ENCODE measurements at places on chromosomes 1 and 21.

DNA sequence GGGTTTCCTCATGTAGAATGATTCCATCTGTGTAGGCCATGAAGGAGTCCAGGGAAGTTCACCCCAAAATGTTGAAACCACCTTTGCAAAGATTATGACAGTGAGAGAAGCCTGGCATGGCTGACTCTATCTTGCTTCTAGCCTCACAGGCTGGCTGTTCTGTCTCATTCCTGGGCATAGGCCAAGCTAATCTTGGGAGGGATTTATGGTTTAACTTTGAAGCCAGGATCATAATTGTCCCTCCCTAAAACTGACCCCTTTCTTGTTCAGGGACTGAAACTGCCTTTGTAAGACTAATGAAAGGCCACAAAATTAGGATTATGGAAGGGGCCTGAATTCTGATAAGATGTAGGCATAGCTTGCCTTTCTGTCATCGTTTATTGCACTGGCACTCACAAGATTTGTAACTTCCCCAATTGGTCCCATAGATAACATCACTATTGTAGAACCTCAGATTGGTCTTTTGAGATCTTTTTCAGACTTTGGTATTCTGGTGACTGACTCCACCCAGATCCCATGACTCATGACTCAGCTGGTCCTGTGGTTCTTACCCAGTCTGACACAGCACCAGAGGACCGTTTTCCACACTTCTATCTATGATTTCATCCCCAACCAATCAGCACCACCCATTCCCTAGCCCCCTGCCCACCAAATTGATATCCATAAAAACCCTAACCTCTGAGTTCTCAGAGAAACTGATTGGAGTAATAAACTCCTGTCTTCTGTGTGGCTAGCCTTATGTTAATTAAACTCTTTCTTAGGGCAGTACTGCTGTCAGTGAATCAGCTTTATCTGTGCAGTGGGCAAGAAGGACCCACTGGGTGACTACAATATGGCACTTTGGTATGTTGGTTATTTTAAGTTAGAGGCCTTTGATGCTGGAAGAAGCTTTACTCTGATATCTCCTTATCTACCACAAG is 13.6 kb upstream of the LAMTOR5 start:
- DNase-seq = no peak

DNA sequence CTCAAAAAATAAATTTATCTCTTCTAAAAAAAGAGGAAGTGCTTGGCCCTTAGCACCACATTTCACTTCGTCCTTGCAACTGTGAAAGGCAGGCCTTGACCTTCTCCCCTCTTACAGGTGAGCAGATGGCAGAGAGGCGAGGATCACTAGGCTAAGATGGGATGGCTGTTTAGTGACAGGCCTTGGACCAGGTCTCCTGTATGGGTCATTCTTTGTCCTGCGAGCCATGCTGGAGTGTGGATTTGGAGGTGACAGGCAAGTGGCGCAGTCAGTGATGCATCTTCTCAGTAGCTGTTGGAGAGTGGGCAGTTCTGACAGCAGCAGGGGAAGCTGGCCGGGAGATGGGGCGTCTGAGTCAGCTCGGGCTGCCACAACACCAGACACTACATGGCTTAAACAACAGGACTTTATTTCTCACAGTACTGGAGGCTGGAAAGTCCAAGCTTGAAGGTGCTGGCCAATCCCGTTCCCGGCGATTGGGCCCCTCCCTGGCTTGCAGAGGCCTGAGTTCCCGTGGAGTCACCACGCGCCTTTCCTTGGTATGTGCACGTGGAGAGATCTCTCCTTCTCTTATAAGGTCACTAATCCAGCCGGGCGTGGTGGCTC is 16.5 kb downstream of the SLC27A3 start:
- H3K27me3 ChIP-seq = no peaks in the 10 kb centered on the region
- H3K4me1 ChIP-seq = peaks cover 16% of the 10 kb centered on the region
- H3K4me3 ChIP-seq = no peak overlapping the region
- no peak overlapping the region for H3K27ac ChIP-seq
- no peak for DNase-seq

GRCh38 chr21:25887646-25888306 is 153.0 kb downstream of the GABPA start:
- H3K4me1 ChIP-seq = no peaks in the 10 kb centered on the region
- no peak for DNase-seq
- no peaks in the 10 kb centered on the region for H3K27me3 ChIP-seq

DNA sequence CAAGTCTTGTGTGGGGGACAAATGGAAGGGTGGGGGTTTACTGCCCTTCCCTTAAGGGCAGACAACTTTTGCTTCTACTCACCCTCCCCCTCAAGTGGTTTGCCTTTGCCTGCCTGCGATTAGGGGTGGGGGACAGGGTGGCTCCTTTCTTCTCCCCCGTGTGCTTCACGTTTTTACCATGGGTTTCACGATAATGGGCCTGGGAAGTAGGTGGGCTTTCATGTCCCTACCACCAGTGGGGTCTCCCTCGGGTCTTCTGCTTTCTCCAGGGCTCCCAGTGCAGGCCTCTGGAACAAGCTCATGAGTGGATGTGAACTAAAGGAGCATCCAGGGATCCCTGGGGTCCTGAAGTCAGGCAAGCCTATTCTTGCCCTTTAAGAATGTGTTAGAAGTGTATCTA is 21.6 kb downstream of the UTP25 start:
- H3K36me3 ChIP-seq = peaks cover 36% of the 10 kb centered on the region
- H3K27ac ChIP-seq = no peak overlapping the region
- H3K27me3 ChIP-seq = no peaks in the 10 kb centered on the region
- no peak for DNase-seq
- no peak overlapping the region for H3K4me3 ChIP-seq

DNA sequence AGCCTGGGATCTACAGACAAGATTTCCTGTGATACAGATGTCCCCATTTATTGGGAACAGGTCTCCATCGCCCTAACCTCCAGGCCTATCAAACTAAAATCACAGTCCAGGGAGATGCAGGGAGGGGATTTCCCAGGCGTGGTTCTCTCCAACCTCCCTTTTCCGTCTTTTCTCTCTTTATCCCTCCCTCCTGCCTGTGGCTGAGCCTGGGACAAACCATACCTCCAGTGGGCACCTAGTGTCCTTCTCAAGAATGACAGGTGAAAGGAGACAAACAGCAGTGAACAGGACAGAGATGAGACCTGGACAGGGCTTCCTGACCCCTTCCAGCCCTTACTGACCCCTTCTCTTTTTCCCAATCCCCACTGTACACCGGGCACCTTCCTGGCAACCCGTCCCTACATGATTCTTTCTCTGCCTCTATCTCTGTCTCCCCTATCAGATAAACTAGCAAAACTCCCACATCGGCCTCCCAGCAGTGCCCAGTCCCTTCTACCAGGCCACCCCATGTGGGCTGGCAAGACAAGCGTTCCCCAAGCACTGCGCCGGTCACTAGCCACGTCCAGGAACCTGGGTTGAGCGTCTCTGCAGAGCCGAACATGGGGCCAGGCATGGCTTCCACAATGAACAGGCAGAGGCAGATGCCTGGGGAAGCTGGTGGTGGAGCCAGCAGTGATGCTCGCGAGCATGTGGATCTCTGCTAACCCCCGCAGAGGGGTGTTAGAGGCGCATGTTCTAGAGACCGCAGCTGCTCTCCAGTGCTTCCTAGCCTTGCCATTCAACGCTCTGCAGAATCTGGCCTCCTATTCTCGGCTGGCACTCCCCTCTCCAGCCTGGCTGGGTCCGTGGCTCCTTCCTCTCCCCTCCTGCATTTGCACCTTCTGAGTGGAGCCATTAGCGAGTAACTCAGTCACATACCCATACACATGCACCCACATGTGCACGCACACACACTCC is 54.7 kb downstream of the ELK4 start:
- H3K36me3 ChIP-seq = no peaks in the 10 kb centered on the region
- peaks cover 78% of the 10 kb centered on the region for H3K27me3 ChIP-seq
- no peak for DNase-seq
- no peak overlapping the region for H3K4me3 ChIP-seq
- no peak overlapping the region for H3K27ac ChIP-seq

DNA sequence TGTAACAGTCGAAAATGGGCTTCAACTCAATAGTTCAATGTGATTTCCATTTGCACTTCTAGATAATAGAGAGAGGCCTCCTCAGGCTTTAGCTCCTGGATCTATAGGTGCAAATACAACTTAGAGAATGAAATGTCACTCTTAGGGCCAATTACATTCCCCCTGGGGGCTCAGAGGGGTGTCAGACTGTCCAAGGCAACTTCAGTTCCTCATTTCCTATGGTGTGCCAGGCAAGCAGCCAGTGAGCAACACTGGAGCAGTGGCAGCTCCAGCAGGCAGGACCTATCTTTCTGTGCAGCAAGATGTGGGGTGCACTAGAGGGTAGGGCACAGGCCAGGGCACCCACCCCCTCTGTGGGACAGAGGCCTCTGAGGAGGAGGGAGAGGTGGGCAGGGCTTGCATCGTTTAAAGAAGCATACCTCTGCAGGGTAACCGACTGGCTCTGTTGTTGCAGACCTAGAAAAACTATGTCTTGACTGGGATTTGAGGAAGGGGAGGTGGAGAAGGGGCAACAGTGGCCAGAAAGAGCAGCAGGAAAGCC is 97.3 kb downstream of the SUSD4 start:
- peaks cover 2% of the 10 kb centered on the region for H3K27me3 ChIP-seq
- H3K27ac ChIP-seq = no peak overlapping the region
- no peak for DNase-seq
- H3K36me3 ChIP-seq = no peaks in the 10 kb centered on the region

DNA sequence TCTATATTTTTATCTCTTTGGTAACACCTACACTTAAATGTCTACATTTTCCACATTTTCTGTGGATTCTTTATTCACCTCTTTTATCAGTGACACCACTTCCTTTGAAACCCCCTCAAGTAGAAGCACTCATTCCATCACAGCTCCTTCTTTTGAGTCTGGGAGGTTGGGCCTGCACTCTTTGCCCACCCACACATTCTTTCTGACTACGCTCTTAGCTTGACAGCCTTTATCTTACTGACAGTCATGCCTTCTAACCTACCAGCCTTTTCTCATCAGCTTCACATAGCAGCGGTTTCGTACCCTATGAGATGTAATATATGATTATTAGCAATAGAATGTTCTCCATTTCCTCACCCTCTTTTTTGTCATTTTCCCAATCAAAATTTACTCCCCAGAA is 151.9 kb downstream of the TNFSF18 start:
- H3K27ac ChIP-seq = no peak overlapping the region
- no peaks in the 10 kb centered on the region for H3K27me3 ChIP-seq
- H3K36me3 ChIP-seq = no peaks in the 10 kb centered on the region
- H3K4me3 ChIP-seq = no peak overlapping the region
- no peak for DNase-seq
- peaks cover 6% of the 10 kb centered on the region for H3K4me1 ChIP-seq

GRCh38 chr1:51936531-51936930 is 54.0 kb downstream of the RAB3B start:
- no peak overlapping the region for H3K4me3 ChIP-seq
- H3K27me3 ChIP-seq = no peaks in the 10 kb centered on the region
- DNase-seq = no peak
- H3K4me1 ChIP-seq = no peaks in the 10 kb centered on the region

GRCh38 chr1:213320191-213320870 is 269.3 kb downstream of the RPS6KC1 start:
- no peak overlapping the region for H3K4me3 ChIP-seq
- no peak for DNase-seq
- no peaks in the 10 kb centered on the region for H3K36me3 ChIP-seq
- H3K4me1 ChIP-seq = no peaks in the 10 kb centered on the region
- no peak overlapping the region for H3K27ac ChIP-seq

GRCh38 chr1:226939438-226940028 is 561 bp upstream of the COQ8A start:
- peak overlapping the region; percentile 99 for H3K27ac ChIP-seq
- H3K36me3 ChIP-seq = no peaks in the 10 kb centered on the region

- DNase-seq = no peak
- H3K27me3 ChIP-seq = no peaks in the 10 kb centered on the region
- no peak overlapping the region for H3K4me3 ChIP-seq
These were observed 24.7 kb downstream of the MFSD2A start for GRCh38 chr1:39979654-39980053.

DNA sequence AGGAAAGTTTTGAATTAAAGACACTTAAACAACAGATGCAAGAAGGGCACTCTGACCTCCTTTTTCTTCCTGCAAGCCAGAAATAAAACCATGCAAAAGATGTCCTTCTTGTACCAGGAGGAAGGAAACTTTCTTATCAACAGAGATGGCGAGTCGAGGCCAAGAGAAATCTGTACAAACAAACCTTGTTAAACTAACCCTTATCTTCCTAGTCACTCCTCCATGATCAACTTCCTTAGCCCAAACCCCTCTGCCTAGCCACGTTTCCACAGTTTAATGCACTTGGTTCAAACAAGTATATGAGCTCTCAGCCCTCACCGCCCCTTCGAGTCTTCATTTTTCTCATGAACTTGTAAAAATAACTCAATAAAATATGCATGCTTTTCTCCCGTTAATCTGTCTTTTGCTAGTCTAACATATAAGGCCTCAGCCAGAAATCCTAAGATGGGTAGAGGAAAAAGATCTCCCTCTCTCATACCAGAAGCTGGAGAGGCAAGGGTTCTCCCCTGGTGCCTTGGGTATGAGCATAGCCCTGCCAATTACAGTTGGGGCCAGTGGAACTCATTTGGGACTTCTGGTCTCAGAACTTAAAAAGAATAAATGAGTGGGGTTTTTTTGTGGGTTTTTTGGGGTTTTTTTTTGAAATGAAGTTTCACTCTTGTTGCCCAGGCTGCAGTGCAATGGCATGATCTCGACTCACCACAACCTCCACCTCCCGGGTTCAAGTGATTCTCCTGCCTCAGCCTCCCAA is 141.7 kb upstream of the SOD1 start:
- H3K27ac ChIP-seq = no peak overlapping the region
- DNase-seq = no peak
- no peaks in the 10 kb centered on the region for H3K27me3 ChIP-seq
- no peak overlapping the region for H3K4me3 ChIP-seq

DNA sequence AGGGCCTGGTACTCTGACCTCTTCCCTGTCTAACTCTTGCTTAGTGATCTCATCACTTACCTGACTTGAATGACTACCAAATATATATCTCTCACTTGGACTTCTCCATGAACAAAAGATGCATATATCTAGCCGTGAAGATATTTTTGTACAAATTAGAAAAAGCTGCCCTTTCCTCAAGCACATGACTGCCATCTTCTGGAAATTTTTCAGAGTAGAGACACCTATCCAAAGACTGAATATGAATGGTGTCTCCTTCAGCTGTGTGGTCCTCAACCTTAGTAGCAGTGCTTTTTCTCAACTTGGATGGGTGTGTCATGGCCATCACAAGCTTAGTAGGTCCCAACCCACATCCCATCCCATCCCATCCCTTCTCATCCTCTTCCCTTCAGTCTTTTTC is 142.3 kb downstream of the DNM3 start:
- no peak for DNase-seq
- no peaks in the 10 kb centered on the region for H3K4me1 ChIP-seq
- H3K27me3 ChIP-seq = no peaks in the 10 kb centered on the region
- H3K36me3 ChIP-seq = no peaks in the 10 kb centered on the region
